SJCRH30 (cell line): ENCODE measurements at places on chromosomes 6 and 20. TPM values are rescaled to one million over a fixed set of nuclear protein-coding genes. Genes with fewer than 3 reads are reported as not detected.
A peak's percentile ranks its signal among the peaks of the same experiment; 100 is the strongest.

- H3K4me1 ChIP-seq: peaks cover 3% of the 10 kb centered on the region; the same call in 1 of the 2 replicates
- peak within 1 kb of the TSS; percentile 99 for H3K27ac ChIP-seq
- no peaks in the 10 kb centered on the region; the same call in 1 of the 2 replicates for H3K27me3 ChIP-seq
- H3K36me3 ChIP-seq: peaks cover 11% of the 10 kb centered on the region
- peak; percentile 22 for DNase-seq
Measured at GRCh38 chr20:2101057-2101864, at the start of gene STK35. Gene STK35, plus strand, starts transcription at chr20:2101827. Its CDS starts 55 bp downstream, at chr20:2101882.

DNA sequence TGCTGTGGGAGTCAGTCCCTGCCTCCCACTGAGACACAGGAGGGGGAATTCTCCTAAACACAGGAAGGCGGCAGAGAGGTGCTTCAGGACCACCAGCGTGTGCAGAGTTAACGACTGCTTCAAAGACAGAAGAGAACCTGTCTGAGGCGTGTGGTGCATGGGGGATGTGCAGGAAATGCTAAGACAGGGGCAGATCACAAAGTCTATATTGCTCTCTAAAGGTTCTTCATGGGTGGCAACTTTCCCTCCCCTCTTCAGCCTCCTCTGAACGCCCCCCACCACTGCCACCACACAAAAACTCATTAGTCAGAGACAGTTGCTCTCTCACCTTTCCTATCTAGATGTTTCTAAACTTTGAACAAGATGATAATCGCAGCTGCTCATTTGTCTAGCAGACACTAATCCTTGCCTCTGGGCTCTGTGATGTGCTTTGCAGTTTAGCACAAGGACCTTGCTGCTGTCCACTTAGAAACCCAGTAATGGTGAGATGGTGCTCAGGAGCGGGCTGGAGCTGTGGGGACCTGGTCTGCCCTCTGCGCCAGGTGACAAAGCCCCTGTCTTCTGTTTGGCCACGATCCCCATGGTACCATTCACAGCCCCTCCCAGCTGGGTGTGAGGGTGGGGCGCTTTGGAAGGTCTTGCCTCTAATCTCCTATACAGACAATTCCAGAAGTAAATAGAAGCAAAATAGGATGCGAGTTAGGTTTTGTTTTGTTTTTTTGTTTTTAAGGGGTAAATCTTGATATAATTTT lies 219.6 kb downstream of the NRN1 start:
- no peak overlapping the region for H3K4me3 ChIP-seq
- peak; percentile 53 for DNase-seq
- peaks cover 3% of the 10 kb centered on the region for H3K4me1 ChIP-seq
- H3K27ac ChIP-seq: no peak overlapping the region
- H3K27me3 ChIP-seq: no peaks in the 10 kb centered on the region
- no peaks in the 10 kb centered on the region for H3K36me3 ChIP-seq

DNA sequence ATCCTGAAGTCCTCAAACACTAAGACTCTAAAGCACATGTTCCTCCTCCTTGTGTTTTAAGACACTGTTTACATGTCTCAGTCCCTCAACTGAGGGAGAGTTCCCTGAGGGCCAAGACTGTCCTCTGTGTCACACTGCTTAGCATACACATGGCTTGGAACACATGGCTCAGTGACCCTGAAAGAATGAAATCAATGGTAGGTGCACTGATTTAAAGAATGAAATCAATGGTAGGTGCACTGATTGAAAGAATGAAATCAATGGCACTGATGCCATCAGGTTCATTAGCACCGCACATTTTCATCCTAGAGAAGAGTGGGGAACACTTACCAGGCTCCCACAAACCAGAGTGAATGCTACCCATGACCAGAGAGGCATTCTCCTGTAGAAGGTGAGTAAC lies 9.8 kb downstream of the TOMM34 start:
- H3K27ac ChIP-seq: no peak overlapping the region
- H3K4me3 ChIP-seq: no peak overlapping the region

Gene MATN4
- total RNA-seq: 0.18 TPM in 1 of 2 replicates, not detected in the other

Gene GRM1
- 0.13 TPM in 1 of 2 replicates, not detected in the other for total RNA-seq

GRCh38 chr6:32223258-32224235 lies at the start of gene NOTCH4:
Gene NOTCH4, minus strand, starts transcription at chr6:32224067. Its CDS starts 139 bp downstream, at chr6:32223928.
- H3K27ac ChIP-seq: no peak within 1 kb of the TSS
- no peak within 1 kb of the TSS for H3K4me3 ChIP-seq
- no peaks in the 10 kb centered on the region; the same call in 1 of the 2 replicates for H3K27me3 ChIP-seq
- no peaks in the 10 kb centered on the region for H3K36me3 ChIP-seq
- H3K4me1 ChIP-seq: no peaks in the 10 kb centered on the region
